Activated CD4-positive, alpha-beta memory T cell treated with anti-CD3 and anti-CD28 coated beads for 36 hours (primary cell): ENCODE measurements at places on chromosomes 5 and 9. TPM values are rescaled to one million over a fixed set of nuclear protein-coding genes. Genes with fewer than 3 reads are reported as not detected.

- DNase-seq: no peak
Measured at GRCh38 chr9:26567976-26568375, 324.6 kb downstream of the CAAP1 start.

- no peak for DNase-seq
Measured at GRCh38 chr5:50855001-50855400, 188.6 kb downstream of the PARP8 start.

DNA sequence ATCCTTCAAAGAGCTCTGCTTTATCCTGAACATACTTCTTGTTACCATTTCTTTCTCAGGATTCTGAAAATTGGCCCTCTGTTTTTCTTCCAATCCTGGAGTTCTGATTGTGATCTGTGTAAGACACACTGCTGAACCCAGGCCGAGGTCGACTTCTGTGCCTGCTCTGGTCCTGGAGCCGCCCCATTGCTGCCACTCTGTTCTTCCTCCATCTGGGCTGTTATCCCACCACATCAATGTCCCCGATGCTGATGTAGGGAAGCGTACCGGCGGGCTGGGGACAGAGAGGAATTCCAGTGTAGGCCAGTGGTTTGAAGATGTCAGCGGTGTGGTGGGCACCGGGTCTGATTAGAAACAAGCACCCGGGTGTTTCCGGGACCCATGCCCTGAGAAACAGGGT is 102.5 kb downstream of the LIFR start:
- no peak for DNase-seq

- DNase-seq: no peak
Measured at GRCh38 chr5:150190987-150191386, 1.1 kb downstream of the SLC6A7 start.

Gene TAF11L5
- not detected for total RNA-seq

GRCh38 chr5:167587772-167588437 is 703.5 kb upstream of the WWC1 start:
- DNase-seq: no peak

- DNase-seq: peak; percentile 39
Measured at GRCh38 chr9:27379311-27380251, 82.6 kb upstream of the EQTN start.
